ENCODE measurements at places on chromosomes 2 and 18. TPM values are rescaled to one million over a fixed set of nuclear protein-coding genes. Genes with fewer than 3 reads are reported as not detected.

Gene RESP18
- total RNA-seq, result not detected

Gene DNER
- 1.9 TPM for total RNA-seq

DNA sequence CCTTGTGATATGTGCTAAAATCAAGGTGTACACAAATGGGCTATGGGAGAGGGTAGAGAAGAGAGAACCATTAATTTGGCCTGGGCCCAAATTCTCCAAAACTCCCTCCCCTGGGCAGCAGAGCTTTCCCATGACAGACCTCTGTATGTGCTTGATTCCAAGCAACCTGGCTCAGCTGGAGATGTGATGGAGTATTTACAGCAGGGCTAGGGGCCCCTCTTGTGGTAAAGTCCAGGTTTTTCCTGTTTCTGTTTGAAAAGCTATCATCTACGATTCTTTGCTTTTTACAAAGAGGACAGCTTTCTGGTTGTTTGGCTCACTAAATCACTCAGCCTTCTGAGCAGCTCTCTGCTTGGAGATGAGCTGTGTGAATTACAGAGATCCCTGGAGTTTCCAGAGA lies 40.3 kb downstream of the KCNS3 start:
- H3K27me3 ChIP-seq, result no peaks in the 10 kb centered on the region
- peak; percentile 51 for DNase-seq
- peaks cover 8% of the 10 kb centered on the region for H3K4me1 ChIP-seq
- no peaks in the 10 kb centered on the region for H3K36me3 ChIP-seq
- no peak overlapping the region for H3K4me3 ChIP-seq

DNA sequence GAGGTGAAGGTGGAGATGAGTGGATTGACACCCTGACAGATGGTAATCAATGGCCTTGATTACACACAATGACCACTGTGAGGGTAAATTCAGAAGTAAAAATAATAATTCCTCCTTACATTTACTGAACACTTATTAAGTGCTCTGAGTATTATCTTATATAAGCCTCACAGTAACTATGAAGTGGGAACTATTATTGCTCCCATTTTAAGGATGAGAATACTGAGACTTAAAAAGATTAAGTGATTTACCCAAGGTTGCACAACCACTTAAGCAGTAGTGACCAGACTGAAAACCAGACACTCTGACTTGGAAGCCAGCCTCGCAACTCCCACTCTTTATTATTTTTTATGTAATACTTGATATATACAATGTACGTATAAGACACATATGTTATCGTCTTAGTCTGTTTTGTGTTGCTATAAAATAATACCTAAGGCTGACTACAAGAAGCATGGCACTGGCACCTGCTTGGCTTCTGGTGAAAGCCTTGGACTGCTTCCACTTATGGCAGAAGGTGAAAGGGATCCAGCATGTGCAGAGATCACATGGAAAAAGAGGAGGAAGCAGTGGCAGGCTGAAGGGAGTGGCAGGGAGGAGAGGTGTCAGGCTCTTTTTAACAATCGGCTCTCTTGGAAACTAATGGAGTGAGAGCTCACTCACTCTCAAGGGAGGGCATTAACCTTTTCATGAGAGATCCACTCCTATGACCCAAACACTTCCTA lies 41.5 kb upstream of the C1D start:
- no peaks in the 10 kb centered on the region for H3K27me3 ChIP-seq
- no peak overlapping the region for H3K27ac ChIP-seq
- no peak overlapping the region for H3K4me3 ChIP-seq
- H3K4me1 ChIP-seq, result peaks cover 2% of the 10 kb centered on the region
- DNase-seq, result no peak

GRCh38 chr2:13000664-13001363 lies 284.1 kb downstream of the TRIB2 start:
- H3K36me3 ChIP-seq, result no peaks in the 10 kb centered on the region
- H3K4me1 ChIP-seq, result peaks cover 26% of the 10 kb centered on the region
- H3K4me3 ChIP-seq, result peak overlapping the region; percentile 2

DNA sequence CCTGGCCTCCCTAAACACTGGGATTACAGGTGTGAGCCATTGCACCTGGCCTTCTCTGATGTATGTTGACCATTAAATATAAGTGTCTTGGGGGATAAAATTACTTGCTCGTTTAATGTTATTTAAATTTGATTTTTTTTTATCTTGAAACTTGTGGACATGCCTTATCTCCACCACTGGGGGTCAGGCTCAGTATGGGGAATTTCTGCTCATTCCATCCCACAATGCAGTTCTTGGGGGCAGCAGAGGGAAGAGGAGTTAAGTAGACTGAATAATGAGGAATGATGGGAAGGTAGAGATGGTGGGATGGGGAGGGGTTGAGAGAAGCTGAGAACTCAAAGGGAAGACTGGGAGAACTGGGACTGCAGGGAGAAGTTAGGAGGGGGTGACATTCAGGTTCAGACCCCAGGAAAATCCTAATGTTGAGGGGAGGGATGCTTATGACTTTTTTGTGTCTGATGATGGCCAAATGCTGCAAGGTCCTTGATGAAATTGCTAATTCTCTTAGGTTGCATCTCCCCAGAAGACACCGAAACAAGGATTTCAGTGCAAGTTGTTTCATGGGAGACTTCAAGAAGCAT lies 174.2 kb downstream of the MIB1 start:
- no peaks in the 10 kb centered on the region for H3K36me3 ChIP-seq
- H3K27ac ChIP-seq, result no peak overlapping the region

- no peak overlapping the region for H3K27ac ChIP-seq
- DNase-seq, result no peak
- H3K36me3 ChIP-seq, result no peaks in the 10 kb centered on the region
Observed at GRCh38 chr18:12628706-12629702, 28.9 kb downstream of the SPIRE1 start.
